ENCODE measurements at places on chromosomes 13 and 19. TPM values are rescaled to one million over a fixed set of nuclear protein-coding genes. Genes with fewer than 3 reads are reported as not detected.

Gene VASP
- total RNA-seq: 81.7 TPM

GRCh38 chr19:4577020-4577782 lies 17.7 kb upstream of the SEMA6B start:
- DNase-seq: no peak

Gene DLL3
- total RNA-seq: not detected

Gene BEST2
- total RNA-seq: not detected

DNA sequence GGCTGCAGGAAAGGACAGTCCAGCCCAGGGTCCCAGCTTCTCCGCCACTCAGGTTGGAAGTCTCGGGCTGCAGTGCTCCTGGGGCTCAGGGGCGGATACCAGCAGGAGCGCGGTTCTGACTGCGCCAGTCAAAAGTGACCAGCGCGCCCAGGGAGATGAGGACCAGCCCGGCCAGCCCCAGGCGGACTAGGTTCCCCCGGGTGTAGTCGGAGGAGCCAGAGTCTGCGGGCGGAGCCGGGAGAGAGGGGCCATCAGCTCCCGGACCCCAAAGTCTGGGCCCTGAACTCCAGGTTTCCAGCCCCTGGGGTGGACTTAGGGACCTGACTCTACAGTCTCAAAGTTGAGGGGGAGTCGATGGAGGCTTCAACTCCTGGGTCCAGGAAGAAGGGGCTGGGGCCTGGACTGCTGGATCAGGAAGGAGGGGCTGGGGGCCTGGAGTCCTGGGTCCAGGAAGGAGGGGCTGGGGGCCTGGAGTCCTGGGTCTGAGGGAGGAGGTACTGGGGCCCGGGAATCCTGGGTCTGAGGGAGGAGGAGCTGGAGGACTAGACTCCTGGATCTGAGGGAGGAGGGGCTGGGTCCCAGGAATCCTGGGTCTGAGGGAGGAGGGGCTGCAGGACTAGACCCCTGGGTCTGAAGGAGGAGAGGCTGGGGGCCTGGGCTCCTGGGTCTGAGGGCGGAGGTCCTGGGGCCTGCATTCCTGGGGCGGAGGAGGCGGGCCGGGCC lies 5.3 kb downstream of the OSCAR start:
- DNase-seq: no peak

- no peak for DNase-seq
These were observed 19.5 kb upstream of the ZNF429 start for GRCh38 chr19:21485926-21486325.

Gene SPACA4
- not detected for total RNA-seq

Gene IGSF23
- 20.7 TPM for total RNA-seq

Measured in Peyer's patch (tissue), 4 donors.